ENCODE measurements at places on chromosomes 2 and 18.

GRCh38 chr2:28035816-28036215 lies 145.3 kb downstream of the BABAM2 start:
- DNase-seq, result no peak

GRCh38 chr2:241064802-241065354 lies 37.2 kb downstream of the MTERF4 start:
- no peak for DNase-seq

GRCh38 chr2:39730685-39731302 lies 48.3 kb downstream of the THUMPD2 start:
- no peak for DNase-seq

- no peak for DNase-seq
Measured at GRCh38 chr2:60652832-60653340, 99.4 kb upstream of the BCL11A start.

DNA sequence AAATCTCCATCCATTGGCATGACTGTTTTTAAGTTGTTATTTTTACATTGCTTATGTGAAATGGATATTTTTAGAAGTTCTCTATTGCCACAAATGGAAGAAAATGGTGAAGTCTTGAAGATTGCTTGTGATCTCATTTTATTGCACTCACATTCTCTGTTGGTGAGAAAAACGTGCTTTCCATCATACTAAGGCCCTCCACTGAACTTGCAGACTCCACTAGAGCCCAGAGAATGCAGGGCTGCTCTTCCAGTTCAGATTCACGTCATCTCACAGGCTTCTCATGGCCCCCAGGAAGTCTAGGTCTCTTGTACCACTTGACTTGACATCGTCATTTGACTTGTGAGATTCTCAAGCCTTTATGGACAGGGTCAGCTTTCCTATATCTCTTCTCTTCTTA lies 254.8 kb upstream of the COPS8 start:
- DNase-seq, result no peak

- DNase-seq, result no peak
Measured at GRCh38 chr18:42365591-42365990, 410.6 kb downstream of the PIK3C3 start.

DNA sequence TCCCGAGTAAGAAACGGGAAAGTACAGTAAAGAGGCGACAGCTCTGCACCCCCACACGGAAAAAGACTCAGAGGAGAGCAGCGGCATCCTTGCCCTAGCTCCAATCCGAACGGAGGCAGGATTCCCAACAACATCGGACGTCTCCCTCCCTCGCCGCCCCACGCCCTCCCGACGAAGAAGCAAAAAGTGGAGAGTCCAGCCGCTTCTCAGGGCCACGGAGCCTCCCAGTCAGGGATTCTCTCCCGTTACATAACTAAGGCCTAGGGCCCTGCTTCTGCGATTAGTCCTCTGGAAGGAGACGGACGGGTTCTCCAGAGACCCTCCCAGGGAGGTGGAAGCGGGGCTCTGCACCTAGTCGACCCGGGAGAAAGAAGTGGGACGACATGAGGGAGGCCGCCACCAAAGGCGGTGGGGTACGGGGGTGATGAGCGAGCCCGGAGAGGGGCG lies 587 bp downstream of the SUMO1 start:
- no peak for DNase-seq

GRCh38 chr18:74389991-74390390 lies 67.1 kb downstream of the DIPK1C start:
- no peak for DNase-seq

DNA sequence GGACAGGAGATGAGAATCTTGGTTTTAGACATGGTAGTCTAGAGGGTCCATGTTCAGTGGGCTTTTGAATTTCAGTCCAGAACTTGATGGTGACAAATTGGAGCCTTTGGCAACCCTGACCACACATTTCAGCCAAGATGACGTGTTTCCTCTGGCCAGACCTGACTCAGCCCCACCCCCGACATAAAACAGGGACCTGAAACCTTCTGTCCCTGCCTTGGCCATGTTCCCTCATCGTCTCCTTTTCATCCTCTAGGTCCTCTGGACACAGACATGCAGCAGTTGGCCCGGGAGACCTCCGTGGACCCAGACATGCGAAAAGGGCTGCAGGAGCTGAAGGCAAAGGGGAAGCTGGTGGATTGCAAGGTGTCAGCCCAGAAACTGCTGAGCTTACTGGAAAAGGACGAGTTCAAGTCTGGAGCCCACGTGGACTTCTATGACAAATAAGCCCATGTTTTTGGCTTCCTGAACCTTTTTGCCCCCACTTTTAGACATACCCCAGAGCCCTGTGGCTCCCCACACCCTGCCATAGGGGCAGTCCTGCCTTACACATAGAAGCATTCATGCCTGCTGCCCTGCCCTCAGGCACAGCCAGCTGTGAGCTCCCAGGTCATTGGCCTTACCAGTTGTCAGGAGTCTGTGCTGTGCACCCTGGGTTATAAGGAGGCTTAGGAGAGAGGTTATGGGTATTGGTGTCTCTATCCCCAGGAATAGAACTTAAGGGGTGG lies 4.0 kb downstream of the SPR start:
- DNase-seq, result no peak

DNA sequence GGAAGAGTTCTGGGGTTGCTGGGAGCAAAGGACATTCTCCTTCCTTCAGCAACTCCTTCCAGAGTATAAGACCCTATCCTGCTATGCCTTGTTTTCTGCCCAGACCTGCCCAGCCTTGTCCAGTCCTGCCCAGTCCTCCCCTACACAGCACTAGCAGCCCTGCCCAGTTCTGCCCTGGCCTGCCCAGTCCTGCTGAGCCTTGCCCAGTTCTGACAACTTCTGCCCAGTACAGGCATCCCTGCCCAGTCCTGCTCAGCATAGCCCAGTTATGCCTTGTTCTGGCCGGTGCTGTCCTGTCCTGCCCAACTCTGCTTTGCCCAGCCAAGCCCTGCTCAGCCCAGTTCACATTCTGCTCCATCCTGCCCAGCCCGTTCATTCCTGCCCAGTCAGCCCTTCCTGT lies 44.9 kb upstream of the ALK start:
- DNase-seq, result no peak

DNA sequence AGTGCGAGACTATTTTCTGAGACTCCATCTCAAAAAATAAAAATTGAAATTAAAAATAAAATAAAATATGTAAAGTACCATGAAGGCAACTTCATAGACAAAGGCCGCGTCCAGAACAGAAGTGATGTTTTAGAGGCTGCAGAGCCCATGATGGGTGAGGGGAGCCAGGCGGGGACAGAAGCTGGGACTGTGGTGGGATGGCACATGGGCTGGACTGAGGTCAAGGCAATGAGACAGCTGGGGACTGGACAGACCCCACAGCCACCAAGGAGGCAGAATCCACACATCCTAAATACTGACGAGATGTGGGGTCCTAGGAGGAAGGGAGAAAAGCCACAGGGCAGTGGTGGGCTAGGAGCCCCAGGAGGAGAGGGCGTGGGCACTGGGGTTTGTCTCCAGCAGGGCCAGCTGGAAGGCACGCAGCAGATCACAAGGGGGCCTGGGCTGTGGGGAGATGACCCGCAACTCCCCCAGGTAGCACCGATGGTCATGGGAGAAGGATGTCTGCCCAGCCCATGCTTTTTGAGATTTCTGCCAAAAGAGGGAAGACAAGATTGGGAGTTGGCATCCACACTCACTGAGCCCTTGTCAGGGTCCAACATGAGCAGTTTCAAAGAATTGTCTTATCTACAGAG lies 74.3 kb downstream of the KCNF1 start:
- no peak for DNase-seq

DNA sequence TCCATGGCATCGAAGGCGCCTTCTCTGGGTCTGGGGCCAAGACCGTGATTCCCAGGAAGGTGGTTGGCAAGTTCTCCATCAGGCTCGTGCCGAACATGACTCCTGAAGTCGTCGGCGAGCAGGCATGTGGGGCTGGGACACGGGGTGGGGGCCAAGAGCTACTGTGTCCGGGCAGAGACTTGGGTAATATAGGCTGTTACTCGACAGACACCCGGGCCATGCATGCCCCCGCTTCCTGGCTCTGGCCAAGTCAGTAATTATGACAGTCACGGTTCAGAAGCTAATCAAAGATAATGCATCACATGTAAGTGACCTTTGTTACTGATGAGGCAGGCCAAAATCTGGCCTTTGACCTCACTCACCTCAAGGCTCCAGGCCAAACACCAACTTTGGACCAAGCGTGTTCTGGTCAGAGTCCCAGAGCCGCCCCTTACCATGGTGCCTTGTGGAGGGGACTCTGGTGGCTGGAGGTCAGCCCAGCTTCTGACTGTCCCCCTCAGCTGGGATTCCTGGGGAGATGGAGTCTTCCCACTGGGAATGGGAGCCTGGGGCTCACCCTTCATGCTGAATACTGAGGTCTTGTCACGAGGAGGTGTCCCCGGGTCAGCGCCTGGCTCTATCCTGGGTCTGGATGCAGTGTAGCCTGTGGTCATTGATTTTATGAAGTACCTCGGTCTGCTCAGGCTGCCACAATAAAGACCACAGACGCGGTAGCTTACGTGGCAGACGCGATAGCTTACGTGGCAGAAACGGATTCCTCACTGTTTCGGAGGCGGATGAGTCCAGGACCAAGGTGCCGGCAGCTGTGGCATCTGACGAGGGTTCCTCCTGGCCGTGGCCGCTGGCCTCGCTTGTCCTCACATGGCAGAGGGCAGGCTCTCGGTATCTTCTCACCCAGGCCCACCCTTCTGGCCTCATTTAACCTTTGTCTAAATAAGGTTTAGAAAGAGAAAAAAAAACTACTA lies 17.7 kb upstream of the CNDP1 start:
- no peak for DNase-seq

GRCh38 chr2:160660741-160661140 lies 167.1 kb upstream of the RBMS1 start:
- no peak for DNase-seq

GRCh38 chr2:106845716-106846115 lies 40.3 kb downstream of the ST6GAL2 start:
- DNase-seq, result no peak

DNA sequence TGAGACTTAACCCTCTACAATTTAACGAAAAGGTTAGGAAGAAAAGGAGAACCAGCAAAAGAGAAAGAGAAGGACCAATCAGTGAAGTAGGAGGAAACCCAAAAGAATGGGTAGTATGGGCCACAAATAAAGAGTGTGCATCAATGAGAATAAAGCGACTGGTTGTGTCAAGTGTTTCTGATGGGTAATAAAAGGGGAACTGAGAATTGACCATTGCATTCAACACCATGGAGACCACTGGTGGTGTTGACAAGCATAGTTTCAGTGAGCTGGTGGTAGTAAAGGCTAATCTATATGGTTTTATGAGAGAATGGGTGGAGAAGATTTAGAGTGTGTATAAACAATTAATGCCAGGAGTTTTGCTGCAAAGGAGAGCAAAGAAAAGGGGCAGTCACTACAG lies 75.4 kb downstream of the CSRNP3 start:
- peak; percentile 4 for DNase-seq

DNA sequence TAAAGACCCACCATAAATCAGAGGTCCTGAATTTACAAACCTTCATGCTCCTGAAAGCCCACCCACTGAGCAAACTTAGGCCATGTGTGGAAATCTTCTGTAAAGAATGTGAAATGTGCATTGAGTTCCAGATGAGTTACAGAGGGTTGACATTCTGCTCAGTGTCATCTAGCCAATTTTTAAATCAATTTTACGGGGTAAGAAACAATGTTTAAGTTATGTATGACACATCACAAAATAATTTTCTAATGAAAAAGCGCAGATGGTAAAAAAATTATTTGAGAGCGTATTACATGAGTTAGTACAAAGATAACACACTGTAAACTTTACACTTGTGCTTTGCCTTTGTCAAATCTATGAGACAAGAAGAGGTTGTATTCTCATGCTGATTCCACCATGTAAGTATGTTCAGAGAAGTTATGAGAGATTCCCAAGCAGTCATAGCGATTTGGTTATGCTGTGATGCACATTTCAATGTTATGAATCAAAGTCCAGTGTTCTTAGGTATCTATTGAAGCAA lies 446.3 kb downstream of the ADCYAP1 start:
- DNase-seq, result no peak

Data from GM19239 (cell line).